GM04504 (cell line): ENCODE measurements at places on chromosomes 1 and 21.

DNA sequence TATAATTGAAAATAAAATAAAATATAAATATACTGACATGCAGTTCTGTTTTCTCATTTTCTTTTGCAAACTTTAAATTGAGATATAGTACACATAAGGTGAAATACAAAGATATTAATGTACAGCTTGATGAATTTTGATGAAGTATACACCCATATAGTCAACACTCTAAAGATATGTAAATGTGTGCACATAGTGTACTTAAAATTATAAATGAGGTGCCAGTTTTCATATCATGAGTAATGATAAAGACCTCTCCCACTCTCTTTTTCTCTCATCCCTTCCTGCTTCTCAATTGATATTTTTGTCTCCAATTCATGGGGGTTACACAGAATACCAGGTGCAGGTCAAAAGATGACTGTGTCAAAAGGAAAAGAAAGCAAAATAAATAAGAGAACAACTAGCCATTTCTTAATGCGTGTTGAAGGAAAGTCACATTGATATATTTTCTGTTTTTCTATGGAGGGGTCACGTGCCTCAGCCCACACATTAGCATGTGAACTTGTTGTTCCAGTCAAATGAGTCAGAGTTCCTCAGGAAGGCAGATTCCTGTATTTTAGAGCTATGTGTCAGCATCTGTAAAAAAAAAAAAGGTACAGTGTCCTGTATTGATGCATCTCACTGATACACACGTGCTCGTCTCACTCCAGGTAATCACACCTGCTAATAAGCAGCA lies 64.3 kb upstream of the HOOK1 start:
- DNase-seq, result peak; percentile 58

DNA sequence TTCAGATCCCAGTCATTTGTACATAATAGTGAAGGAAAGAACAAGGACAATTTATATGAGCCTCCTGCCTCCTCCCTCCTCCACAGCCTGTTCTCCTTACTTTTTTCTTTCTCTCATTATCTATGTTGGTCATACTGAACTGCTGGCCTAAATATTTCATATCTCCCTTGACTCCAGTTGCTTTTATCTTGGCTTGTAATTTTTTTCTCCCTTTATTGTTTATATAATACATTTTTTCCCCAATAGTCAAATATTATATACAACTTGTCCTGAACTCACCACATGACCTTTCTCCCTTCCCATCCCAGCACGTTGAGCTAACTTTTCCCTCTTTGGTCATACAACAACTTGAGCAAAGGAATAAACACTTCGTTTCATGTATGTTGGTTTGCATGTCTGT lies 752.1 kb downstream of the LTN1 start:
- no peak for DNase-seq

DNA sequence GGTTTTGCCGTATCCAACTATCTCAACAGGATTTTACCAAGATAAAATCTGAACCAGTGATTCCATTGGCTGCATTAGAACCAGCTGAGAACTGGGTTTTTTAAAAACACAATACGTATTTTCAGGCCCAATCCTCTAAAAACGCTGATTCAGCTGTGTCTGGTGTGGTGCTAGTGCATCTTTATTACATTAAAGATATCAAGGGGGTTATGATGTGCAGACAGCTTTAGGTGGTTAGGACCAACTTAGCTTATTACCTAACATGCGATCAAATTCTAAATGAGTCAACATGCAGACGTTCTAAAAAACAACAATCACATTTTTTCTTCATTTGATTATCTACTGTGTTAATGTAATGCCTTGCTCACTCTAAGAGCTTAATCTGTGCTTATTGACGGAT lies 32.0 kb upstream of the EXO1 start:
- no peak for DNase-seq

- DNase-seq, result no peak
These were observed 120.7 kb downstream of the NGF start for GRCh38 chr1:115217150-115218033.

DNA sequence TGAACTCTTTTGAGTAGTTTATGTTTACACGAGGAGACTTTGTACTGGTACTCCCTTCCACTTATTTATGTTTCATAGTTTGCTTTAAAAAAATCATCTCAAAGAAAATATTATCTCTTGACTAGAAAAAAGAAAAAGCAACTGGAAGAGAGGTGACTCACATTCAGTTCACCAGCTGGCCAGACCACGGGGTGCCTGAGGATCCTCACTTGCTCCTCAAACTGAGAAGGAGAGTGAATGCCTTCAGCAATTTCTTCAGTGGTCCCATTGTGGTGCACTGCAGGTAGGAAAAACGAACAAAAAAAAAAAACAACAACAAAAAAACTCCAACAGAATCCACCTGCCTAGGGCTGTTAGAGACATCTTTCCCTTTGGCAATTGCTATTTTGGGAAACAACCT lies 102.9 kb downstream of the PTPRC start:
- DNase-seq, result no peak

- DNase-seq, result no peak
These were observed 120.6 kb downstream of the KCNJ15 start for GRCh38 chr21:38377165-38378088.

- no peak for DNase-seq
These were observed 146.9 kb downstream of the PDE4B start for GRCh38 chr1:65939636-65940035.

- DNase-seq, result no peak
These were observed 319.4 kb upstream of the ST6GALNAC5 start for GRCh38 chr1:76547916-76548315.

DNA sequence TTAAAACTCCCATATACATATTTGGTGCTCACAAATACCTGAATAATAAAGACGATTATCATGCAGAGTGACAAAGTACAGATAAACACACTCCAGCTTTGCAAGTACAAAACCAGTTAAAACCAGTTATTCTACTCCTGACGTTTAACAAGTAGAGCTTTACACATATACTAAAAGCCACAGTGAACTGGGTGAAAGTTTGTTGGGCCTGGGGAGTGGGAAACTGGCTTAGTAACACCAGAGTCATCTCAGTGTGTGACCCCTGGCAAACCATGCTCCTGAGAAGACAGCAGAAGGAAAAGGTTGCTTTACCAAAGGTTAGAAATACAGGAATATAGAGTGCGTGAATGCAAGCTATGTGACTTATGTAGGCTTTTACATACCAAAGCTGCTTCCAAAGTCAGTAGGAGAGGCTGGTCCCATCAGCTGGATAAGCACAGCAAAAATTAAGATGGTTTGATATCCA lies 148.1 kb downstream of the NRIP1 start:
- no peak for DNase-seq

DNA sequence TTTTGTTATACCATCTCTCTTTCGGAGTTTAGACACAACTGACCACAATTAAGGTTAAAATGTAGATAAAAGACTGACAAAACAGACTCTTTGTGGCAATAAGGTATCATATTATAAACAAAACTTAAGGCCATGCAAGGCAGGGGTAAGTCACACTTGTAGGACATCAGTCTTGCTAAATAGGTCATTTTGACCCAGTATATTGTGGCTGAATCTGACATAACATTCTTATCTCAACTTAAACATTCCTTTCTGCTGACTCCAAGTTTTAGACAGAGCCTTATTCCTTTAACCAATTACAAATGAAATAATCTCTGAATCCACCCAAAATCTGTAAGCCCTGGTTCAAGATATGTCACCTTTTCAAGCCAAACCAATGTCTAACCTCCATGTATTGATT lies 733.4 kb upstream of the B3GALT2 start:
- DNase-seq, result no peak
